NCI-H2029 treated with DMSO at 0.1 percent for 48 hours (cell line): ENCODE measurements at places on chromosomes 5 and 9.

GRCh38 chr5:81425569-81425968 lies 31.6 kb upstream of the ACOT12 start:
- DNase-seq = peak; percentile 79

- peak; percentile 21 for DNase-seq
These were observed 12.5 kb upstream of the SLC36A3 start for GRCh38 chr5:151315998-151316597.

GRCh38 chr5:179119415-179120170 lies 59.4 kb downstream of the ZNF354C start:
- DNase-seq = no peak

- no peak for DNase-seq
These were observed 85.6 kb downstream of the PSD2 start for GRCh38 chr5:139881143-139881733.

- no peak for DNase-seq
These were observed 49.9 kb downstream of the LRRTM2 start for GRCh38 chr5:138824924-138825863.

DNA sequence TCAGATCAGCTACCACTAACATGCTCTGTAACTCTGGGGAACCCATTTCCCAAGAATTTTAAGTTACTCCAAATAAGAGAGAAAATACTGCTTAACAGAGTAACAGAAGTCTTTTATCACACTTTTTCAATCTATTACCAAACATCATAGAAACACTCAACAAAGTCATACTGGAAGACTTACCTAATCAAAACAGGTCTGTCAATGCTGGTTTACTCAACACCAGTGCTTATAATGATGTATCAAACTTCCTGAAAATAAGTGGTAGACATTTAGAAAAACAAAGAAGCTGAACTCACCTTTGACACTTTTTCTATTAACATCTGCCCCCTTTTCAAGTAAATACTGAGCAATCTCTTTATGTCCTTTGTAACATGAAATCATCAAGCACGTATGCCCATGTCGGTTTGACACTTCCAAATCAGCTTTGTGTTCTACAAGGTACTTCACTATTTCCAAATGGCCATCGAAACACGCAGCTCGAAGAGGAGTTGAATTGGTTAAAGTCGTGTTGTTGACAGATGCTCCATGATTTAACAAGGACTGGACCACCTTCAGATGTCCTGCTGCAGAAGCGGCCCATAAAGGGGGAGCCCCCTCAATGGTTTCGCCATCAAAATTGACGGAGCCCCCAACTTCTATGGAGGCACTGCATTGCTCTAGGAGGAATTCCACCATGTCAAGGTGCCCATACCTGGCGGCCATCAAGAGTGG lies 1.8 kb downstream of the FEM1C start:
- DNase-seq = no peak

DNA sequence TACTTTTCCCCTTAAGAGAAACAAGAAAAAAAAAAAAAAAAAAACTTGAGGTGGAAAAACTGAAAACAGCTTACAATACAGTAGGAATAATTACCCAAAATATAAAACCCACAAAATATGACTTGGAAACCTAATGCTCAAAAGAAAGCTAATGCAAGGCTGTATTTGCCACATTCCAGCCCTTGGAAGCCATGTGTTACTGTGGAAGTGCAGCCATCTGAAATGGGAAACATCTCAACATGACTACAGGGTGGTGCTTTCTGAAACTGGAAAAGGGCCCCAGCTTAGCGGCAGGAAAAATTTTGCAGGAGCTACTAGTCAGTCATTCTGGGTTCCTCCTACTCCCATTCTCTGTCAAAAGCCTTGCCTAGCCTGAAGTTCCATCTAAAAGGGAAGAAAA lies 20.4 kb downstream of the CDK5RAP2 start:
- DNase-seq = no peak

- DNase-seq = no peak
These were observed 369.2 kb downstream of the PLK2 start for GRCh38 chr5:58090704-58091103.

GRCh38 chr5:80516826-80517225 lies 28.9 kb downstream of the FAM151B start:
- no peak for DNase-seq

GRCh38 chr5:113390224-113390623 lies 44.6 kb downstream of the TSSK1B start:
- no peak for DNase-seq

GRCh38 chr5:140833993-140834392 lies at the start of gene PCDHA7:
Gene PCDHA7, plus strand, starts transcription at chr5:140834269. Its CDS starts 115 bp downstream, at chr5:140834384.
- DNase-seq = no peak

DNA sequence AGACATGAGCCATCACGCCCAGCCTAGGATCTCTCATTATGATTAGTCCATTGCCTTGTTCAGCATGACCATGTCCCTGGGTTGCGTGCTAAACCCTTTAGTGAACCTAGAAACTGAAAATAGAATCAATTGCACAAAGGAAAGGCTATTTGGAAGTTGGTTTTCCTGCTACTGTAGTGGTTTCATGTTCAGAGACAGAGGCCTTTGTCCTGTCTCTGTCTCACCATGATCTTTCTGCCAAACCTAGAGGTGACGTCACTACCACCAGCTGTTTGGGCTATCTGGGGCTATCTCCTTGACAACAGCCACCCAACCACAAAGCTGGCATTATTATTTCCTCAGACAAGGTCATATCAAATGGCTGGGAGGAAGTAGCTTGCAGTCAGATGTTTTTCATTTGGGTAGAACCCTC lies 4.0 kb upstream of the CDK5RAP2 start:
- DNase-seq = peak; percentile 96

- no peak for DNase-seq
These were observed 136.5 kb downstream of the CDK5RAP2 start for GRCh38 chr9:120443489-120443888.

GRCh38 chr5:149809931-149810691 lies 80.0 kb downstream of the PPARGC1B start:
- peak; percentile 88 for DNase-seq

DNA sequence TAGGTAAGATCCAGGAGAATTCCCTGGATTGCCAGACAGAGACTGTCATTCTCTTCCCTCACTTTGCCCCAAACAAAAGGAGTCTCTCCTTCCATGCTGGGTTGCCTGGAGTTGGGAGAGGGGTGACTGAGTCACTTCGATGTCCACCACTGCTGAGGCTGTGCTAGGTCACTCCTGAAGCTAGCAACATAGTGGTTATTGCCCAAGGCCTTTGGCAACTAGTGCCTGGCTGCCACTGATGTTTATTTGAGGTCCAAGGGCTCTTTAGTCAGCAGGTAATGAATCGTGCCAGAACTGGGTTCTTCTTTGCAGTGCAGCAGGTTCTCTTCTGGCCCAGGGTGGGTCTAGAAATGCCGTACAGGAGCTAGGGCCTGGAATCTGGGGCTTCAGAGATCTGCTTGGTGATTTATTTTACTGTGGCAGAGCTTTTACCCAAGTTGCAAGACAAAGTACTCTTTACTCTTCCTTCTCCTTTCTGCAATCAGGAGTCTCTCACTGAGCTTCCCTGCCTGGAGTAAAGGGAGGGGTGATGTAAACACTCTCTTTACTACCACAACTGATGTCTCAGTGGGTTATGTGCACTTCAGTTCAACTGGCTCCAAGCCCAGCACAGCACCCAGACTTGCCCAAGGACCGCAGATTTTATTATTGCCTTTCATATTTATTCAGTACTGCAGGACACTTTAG lies 155.7 kb upstream of the SH3GL2 start:
- DNase-seq = peak; percentile 39

DNA sequence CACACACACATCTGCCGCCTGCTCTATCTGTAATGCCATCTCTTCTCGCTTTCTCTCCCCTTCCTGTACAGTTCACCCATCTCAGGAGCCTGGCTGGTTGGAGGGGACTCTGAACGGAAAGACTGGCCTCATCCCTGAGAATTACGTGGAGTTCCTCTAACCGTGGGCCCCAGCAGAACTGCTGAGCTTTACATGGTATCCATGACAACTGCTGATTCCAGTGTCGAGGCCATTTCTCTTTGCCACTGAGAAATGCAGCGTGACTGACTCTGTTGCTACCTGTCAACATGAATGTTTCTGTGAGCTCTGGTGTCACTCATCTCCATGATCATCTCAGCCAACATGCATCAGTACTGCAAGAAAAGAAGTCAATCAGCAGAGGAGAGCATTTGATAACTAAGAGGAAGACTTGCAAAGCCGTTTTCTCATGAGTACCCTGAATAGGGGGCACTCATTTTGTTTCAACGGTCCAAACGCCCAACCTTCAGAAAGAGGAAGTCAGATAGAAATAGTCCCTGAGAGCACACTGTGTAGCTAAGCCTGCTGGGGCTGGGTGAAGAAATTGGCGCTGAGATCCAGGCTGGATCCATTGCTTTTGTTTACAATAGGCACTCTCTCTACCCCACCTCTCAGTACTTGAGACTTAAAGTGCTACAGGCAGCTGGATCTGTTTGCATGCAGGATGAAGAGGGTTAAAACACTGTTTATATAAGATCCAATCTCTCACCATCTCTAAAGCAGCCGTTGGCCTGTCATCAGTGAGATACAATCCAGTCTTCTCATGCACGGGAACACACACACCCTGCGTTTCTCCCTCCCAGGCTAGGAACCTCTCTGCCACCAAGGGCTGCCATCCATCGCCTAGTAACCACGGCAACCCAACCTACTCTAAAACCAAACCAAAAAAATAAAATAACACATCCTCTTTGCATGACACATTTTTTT lies 180.9 kb downstream of the NR3C1 start:
- peak; percentile 96 for DNase-seq

GRCh38 chr5:69502367-69502766 lies 9.8 kb downstream of the OCLN start:
- no peak for DNase-seq
